Stimulated activated CD8-positive, alpha-beta memory T cell treated with anti-CD3 and anti-CD28 coated beads, Interleukin-15, amount 100 ng/mL, for 1 hour (primary cell): ENCODE measurements at places on chromosomes 4 and X.

- no peak for DNase-seq
Observed at GRCh38 chr4:168870004-168870403, 140.1 kb downstream of the CBR4 start.

DNA sequence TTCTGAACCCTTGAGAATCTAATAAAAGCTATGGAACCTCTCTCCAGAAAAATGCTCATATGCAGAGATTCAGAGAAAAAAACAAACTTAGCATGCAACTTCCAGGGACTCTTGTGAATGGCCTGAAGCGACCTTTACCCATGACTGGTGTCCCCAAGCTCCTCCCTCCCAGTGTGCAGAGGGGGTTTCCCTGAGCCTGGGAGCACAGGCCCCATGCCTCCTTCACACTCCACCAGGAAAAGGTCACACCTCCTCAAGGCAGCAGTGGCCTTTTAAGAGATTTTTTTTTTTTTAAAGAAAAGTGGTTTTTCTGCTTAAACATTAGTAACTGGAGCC, 13.3 kb upstream of the UBA6 start:
- no peak for DNase-seq

GRCh38 chrX:151703487-151703886, 8.2 kb downstream of the PRRG3 start:
- no peak for DNase-seq

- DNase-seq: no peak
Observed at GRCh38 chr4:130043732-130044160, 947.8 kb downstream of the C4orf33 start.

GRCh38 chrX:15107367-15107988, 162.4 kb downstream of the ASB9 start:
- DNase-seq: no peak
